Hepatocyte (in vitro differentiated cells): ENCODE measurements at places on chromosomes 12 and 14.

DNA sequence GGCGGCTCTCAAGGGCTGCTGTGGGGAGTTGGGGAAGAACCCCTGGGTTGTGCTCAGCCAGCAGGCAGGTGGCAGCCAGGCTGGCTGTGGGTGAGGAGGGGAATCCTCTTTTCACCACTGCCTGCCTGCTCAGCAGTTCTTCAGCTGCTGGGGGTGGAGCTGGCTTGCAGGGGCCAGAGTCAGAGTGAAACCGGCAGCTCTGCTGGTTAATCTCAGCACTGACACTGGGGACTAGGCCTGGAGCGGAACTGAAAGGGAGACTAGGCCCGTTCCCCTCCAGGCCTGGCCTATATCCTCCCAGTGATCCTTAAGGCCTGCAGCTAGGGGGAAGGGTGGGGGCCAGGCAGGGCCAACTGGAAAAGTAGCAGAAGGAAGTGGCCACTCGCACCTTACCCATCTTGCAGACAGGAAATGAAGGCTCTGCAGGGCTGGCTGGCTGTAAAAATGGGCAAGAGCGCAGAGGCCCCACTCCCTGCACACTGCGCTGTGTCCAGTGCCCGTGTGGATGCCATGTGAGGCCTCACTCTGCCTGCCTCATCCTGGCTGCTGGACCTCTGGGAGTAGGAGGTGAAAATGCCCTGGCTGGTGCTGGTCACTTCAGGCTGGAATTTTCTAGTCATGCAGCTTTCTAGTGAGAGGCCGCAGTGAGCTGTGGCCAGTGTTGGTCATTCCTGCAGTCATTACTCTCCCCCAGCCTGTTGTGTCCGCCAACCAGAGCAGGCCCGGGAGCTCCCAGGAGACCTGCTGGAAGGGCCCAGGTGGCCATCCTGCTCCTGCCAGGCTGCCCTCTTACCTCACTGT is 39.4 kb downstream of the SH2B3 start:
- peak; percentile 64 for DNase-seq

DNA sequence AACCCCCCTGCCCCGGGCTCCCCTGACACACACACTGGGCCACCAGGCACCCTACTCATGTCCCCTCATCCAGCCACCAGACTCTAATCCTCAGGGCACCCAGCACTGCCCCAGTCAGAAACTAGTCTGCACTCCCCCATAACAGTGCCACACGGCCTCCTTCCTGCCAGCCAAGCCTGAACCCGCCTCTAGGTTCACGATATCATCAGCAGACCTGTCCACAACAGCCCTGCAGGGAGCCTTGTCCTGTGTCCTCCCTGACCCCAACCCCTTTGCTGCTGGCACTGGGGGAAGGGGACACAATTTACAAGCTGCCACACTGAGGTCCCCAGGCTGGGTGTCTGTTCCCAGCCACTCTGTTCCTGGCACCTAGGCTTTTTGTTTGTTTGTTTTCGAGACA is 33.6 kb downstream of the LTBP2 start:
- DNase-seq = no peak

DNA sequence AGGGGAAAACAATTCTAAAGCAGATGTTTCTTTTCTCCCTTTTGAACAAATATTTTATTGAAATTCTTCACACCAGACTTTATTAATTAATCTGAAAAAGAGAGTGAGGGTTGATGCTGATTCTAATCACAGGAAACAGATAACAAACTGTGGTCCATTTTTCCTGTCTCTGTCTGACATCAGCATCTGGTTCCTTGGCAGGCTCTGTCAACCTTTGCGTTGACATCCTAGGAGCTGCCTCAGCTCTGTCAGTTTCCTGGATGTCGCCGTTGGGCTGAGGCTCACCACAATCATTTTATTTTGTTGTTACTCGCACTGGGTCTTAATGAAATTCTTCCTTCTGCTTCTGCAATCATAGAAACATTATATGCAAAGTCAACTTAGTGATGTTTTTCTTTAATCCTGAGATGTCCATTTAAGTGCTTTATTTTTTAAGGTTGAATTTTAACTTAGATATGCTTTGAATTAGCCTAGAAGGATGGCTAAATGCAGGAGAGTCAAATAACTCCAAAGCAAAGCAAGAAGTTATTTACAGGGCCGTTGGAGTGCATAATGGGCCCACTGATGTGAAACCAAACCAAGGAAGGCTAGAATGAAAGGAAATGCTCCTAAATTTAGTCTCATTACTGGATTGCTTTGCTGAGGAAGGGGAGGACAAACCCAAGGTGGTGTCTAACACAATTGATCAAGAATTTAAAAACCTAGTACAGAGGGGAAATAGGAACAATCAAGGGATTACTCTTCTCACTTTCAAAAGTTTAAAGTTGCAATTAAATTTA is 542.4 kb downstream of the FLRT2 start:
- no peak for DNase-seq

- DNase-seq = no peak
These were observed 177.3 kb downstream of the MYRFL start for GRCh38 chr12:70002097-70002911.

DNA sequence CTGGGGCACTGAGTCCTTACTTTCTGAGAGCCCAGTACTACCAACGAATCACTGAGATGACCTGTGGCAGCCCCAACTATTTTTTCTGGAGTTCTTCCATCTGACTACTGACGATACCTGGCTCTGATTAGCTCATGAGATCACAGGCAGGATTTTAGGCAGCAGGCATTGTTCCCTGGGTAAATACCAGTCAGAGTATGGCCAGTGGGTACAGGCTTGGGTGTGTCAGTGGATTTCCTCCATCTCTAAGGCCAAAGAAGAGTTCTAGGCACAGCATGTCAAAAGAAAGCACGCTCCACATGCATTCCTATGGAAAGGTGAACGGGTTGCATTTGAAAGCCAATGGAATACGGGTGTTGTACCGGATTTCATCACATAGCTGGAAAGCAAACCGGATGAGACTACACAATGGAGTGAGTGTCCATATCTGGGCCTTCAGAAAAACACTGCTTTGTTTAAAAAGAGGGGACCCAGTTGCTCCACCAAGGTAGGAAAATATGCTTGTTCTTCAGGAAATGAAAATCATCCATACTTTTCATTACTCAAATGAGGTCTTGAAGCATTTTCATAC is 55.0 kb downstream of the PAX9 start:
- no peak for DNase-seq

- DNase-seq = no peak
These were observed 10.5 kb downstream of the GNPNAT1 start for GRCh38 chr14:52780893-52781292.

- DNase-seq = peak; percentile 11
These were observed 176.6 kb upstream of the CDKN3 start for GRCh38 chr14:54220071-54220703.

DNA sequence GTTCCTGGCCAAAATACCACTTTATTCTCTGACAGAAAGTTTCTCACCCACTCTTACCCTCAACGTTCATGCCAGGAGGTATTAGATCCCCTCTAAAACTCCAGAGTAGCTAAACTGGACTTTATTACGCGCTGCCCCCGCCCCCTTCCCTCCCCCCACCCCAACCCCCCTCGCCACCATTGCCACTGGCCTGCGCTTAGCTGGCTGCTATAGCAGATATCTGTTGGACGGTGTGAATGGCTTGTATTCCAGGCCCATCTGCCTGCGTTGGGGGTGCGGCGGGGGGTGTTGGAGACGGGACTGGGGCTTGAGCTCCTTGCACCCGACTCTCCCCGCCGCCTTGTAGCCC is 564 bp upstream of the THTPA start:
- no peak for DNase-seq

DNA sequence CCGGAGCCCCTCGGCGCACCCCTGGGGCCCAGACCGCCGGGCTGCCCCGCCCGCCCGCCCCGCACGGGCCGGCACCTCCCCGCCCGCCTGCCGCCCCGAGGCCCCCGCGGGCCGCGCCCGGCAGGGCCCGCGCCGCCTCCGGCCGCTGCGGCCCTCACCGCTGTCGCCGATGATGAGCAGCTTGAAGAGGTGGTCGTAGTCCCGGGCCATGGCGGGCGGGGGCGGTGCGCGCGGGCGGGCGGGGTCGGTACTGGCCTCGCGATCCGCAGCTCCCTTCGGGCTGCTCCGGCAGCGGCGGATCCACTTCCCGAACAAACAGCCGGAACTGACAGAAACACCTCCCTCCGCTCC is at the start of gene RAB35:
TSS of gene RAB35 (minus strand) at position 313 of the 351 bp plus-strand sequence. CDS start at position 210, 103 bp downstream.
- no peak for DNase-seq
